ENCODE measurements at places on chromosomes 13 and 19.

DNA sequence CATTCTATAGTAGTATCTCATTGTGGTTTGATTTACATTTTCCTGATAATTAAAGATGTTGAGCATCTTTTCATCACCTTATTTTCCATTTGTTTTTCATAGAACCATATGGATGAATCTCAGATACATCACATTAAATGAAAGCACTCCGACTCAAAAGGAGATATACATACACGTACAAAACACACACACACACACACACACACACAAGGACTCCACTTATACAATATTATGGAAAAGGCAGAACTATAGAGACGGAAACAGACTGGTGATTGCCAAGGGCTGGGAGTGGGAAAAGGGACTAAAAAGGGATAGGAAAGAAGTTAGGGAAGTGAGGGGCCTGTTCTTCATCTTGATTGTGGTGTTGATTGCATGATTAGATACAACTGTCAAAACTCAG lies 24.3 kb downstream of the ZNF585A start:
- no peak for DNase-seq

DNA sequence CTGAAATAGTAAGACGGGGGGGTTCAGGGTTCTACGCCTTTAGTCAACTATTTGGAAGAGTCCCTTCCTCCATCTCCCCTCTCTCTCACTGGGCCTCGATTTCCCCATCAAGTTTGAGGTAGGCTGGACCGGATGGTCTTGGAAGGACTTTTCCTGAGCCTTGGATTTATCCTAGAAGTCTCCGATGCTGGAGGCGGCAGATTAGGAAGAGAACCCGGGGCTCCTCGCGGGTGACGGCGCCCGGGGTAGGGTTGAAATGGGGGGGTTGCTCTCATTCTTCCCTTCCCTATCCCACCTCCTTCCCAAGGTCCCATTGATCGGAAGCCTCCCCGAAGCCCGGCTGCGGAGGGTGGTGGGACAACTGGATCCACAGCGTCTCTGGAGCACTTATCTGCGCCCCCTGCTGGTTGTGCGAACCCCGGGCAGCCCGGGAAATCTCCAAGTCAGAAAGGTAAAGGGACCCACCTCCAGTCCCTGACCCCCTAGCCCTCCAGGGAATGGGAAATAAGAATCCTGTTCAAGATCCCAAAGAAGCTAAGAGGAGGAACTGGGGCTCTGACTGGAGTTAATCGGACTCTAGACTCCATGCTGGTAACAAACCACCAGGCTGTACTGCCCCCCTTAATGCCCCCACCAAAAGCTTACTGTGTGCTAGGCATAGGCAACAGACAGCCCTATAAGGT lies 781 bp downstream of the QPCTL start:
- peak; percentile 89 for DNase-seq

DNA sequence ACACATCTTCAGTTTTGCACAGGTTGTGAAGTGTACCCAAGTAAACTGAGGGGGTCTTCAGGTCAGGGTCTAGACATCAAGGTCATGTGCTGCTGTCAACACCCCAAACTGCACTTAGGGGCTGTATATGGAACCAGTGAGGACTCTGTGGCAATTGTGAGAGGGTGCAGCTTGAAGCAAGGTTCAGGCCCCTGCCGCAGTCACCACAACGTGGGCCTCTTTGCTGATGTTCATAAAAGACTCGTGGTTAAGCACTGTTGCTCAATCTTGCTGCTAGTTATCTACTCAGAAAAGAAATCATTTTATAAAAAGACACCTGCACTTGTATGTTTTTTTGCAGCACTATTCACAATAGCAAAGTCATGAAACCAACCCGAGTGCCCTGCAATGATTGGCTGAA lies 907.4 kb downstream of the UQCRFS1 start:
- DNase-seq, result no peak

- no peak for DNase-seq
Measured at GRCh38 chr19:13827656-13828055, 32.4 kb downstream of the ZSWIM4 start.

DNA sequence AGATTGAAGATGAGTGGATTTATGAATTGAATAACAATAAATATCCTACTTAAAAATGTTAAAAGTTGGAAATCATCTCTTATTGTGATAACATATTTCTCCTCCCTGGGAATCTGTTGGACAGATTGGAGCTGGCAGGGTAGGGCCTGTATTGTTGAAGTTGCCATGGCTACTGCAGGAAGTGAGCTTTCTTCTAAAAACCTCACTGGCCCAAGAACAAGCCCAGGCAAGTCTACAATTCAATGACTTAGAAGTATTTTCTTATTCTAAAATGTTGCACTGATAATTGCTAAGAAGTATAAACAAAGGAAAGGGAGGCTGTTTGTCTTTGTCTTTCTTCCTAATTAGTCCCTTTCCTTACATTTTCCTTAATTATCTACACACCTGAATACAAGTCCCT lies 112.1 kb downstream of the DLEU7 start:
- DNase-seq, result no peak

DNA sequence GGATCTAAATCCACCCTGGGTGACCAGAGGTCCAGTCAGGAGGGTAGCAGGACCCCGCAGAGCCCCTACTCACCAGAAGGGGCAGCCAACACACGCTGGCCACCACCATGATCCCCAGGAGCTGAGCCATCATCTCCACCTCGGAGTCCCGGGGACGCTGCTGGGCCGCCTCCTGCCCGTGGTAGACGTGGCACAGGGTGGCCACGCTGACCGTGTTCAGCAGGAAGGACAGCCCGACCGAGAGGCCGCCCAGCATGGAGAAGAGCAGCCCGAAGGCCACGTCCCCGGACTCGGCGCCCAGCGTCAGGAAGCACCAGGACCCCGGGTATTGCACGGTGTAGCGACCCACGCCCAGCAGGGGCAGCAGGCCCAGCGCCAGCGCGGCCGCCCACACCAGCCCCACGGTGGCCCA lies 6.9 kb downstream of the TBXA2R start:
- DNase-seq, result no peak

- DNase-seq, result peak; percentile 31
Measured at GRCh38 chr19:30214651-30215051, 157.5 kb upstream of the ZNF536 start.

DNA sequence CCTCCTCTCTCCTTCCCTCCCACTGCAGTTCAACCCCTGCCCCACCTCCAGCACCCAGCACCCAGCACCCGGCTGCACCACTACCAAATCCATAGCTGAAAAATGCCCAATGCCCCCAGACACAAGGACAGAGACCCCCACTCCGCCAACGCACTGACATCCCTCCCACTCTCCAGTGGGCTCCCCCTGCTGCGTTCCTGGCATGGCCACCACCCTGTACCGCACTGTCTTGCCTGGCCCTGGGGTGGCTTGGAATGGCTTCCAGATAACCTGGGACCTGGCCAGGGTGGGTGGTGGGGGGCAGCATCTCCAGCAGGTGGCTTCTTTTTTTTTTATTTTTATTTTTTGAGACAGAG lies 5.8 kb upstream of the MKNK2 start:
- no peak for DNase-seq

- DNase-seq, result no peak
Measured at GRCh38 chr19:5594521-5594950, 26.8 kb upstream of the TINCR start.

- DNase-seq, result peak; percentile 43
Measured at GRCh38 chr19:57934820-57935665, at the start of gene ZNF418. ZNF418 (minus strand) TSS chr19:57935402; CDS start chr19:57933822, 1,580 bp downstream.
